Urinary bladder (tissue), 4 donors: ENCODE measurements at places on chromosomes 16 and 17. TPM values are rescaled to one million over a fixed set of nuclear protein-coding genes. Genes with fewer than 3 reads are reported as not detected.

The NGFR gene
- 18.4 TPM for polyA plus RNA-seq

DNA sequence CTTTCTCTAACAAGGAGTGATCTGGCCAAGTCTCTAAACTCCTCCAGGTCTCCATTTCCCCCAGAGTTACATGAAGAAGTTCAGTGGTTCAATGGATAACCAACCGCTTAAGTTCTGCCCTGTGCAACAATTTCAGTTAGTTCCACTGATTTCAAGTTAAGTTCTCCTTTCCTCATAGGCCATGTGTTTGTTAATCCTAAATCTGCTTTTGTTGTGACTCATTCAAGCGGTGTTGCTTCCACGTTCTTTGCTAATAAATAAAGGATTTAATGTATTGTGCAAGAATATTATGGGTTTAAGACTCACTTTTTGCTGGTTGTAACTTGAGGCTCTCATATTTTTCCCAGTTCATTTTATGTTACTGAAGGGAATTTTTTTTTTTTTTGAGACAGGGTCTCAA lies 36.3 kb downstream of the GNA13 start:
- DNase-seq, result no peak

The IRF8 gene
- polyA plus RNA-seq, result 7.3 TPM

The FAM171A2 gene
- polyA plus RNA-seq, result 0.84 TPM

The FBXO39 gene
- 0.56 TPM for polyA plus RNA-seq

The ALDH3A1 gene
- polyA plus RNA-seq, result 5.3 TPM

GRCh38 chr16:30457256-30457655 lies 11.6 kb upstream of the SEPHS2 start:
- DNase-seq, result no peak

The KRTAP4-6 gene
- not detected for polyA plus RNA-seq

DNA sequence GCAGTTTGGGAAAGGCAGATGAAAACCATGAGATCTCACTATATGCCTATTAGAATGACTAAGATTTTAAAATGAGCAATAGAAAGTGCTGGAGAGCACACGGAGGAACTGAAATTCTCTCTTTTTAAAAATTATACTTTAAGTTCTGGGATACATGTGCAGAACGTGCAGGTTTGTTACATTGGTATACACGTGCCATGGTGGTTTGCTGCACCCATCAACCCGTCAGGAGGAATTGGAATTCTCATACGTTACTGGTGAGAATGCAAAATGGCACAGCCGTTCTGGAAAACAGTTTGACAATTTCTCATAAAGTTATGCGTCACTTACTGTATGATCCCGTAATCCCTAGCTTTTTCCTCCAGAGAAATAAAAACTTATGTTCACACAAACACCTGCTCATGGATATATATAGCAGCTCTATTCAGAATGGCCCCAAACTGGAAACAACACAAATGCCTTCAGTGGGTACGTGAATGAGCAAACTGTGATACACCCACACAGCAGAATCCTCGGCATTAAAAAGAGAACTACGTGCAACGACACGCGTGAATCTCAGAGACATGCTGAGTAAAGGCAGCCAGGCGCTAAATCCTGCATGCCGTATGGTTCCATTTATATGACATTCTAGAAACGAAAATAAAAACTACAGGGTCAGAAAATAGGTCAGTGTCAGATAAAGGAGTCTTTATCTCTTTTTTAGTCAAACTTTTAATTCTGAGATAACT lies 11.8 kb downstream of the PIK3R6 start:
- DNase-seq, result no peak

DNA sequence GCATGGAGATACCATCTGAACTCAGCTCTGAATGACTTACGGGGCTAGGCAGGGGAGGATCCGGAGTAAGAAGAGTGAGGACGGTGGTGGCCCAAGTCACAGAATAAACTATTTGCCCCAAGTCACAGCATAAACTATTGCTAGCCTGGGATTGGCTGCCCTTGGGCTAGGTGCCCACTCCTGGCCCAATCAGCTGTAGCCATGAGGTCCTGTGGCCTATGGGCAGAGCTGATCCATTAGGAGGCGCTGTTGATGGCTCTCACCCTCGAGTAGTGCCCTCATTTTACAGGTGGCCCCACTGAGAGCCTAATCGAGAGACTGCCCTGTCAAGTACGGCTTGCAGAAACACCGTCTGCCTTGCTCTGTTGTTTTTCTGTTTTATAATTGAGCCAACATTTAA lies 62.3 kb upstream of the ZNF423 start:
- DNase-seq, result no peak

The RPGRIP1L gene
- polyA plus RNA-seq, result 2.6 TPM

DNA sequence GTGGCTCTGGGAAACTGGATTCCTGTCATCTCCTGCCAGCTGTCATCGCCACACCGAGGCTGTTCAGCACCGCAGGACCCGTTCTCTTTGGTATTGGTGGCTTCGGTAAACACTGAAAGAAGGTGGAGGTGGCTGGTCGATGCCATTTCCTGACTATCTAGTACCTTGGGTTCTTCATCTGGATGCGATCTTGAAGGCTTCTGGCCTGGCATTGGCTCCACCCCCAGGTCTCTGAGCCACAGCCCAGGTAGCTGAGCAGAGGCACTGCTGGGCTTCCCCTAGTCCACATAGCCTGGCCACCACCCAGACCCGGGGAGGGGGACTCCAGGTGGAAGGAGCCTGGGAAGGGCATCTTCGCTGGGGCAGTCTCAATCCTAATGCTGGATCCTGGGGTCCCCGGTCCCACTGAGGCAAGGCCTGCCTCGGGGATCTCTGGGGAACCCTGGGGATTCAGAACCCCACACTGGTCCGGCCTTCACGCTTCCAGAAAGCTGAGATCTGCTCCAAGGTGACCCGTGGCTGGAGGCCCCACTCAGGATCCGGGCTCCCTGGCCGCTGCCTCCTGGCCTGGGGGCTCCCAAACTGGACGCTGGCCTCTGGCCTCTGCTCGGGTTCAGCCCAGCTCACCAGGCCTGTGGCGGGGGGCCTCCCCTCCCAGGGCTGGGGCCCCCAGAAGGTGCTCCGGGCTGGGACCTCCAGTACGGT lies 1.8 kb downstream of the C16orf54 start:
- no peak for DNase-seq

DNA sequence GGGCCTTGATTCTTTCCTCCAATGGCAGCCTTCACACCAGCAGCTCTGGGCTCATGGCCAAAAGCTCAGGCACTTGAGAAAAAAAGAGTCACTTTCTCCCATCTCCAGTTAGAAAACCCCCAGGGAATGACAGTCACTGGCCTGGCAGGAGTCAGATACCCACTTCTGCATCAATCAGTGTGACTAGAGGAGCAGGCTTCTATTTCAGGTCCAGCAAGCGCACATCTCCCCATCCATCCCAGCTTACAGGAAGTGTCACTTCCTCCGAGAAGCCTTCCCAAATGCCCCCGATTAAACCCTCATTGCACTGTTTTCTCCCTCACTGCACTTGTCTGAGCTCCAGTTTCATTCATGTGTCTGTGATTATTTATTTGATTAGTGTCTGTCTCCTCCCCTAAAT lies 30.4 kb upstream of the CCL1 start:
- DNase-seq, result no peak

The TLCD3B gene
- 0.22 TPM for polyA plus RNA-seq

DNA sequence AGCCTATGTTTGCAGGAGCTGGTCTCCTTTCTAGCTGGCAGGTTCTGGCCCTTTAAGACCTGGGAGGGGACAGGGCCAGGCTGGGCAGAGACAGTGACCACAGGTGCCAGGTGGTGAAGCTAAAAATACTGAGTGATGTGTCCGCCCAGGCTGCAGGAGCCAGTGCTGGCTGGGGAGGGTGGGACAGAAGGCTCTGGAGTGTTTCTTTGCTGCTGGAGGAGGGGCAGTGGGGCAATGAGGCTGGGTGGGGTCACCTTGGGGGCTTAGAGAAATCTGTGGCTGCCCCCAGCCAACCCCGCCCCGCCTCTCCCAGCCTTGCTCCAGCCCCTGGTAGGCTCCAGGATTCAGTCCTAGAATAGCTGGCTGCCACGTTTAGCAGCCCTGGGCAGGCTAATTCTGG lies 30.4 kb upstream of the SBK1 start:
- no peak for DNase-seq

DNA sequence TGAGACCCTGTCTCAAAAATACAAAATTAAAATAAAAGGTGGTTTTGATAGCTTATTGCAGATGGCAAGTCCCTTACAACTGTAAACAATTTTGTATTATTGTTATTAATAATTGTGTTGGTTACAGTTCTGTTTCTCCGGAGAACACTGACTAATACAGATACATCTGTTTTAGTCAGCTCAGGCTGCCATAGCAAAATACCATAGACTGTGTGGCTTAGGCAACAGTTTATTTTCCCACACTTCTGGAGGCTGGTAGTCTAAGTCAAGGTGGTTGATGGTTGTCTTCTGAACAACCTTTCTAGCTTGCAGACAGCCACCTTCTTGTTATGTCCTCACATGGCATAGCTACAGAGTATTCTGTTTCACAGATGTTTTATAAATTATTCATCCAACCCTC lies 14.2 kb upstream of the IL21R start:
- no peak for DNase-seq

DNA sequence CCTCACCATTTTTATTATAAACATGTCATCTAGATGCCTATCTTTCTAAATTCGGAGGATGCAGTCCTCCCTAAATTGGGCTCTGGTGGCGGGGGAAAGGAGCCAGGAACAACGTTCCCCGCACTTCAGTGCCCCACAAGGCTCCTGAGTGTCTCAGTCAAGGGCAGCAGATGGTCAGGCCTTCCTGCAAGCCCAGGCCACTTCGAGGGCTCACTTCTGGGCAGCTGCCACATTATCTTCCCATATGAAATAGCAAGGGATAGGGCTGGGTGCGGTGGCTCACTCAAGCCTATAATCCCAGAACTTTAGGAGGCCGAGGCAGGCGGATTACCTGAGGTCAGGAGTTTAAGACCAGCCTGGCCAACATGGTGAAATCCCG lies 32.3 kb downstream of the FBXO31 start:
- DNase-seq, result no peak

DNA sequence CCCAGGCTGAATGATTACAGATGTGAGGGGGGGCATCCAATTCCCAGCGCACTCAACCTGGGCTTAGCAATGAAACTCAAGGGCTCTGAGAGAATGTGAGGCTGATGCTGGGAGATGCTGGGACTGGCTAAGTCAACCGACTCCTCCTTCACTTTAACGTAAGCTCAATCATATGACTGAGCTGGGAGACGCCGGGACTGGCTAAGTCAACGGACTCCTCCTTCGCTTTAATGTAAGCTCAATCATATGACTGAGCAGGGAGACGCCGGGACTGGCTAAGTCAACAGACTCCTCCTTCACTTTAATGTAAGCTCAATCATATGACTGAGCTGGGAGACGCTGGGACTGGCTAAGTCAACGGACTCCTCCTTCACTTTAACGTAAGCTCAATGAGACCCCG lies 179.4 kb downstream of the VPS53 start:
- no peak for DNase-seq

DNA sequence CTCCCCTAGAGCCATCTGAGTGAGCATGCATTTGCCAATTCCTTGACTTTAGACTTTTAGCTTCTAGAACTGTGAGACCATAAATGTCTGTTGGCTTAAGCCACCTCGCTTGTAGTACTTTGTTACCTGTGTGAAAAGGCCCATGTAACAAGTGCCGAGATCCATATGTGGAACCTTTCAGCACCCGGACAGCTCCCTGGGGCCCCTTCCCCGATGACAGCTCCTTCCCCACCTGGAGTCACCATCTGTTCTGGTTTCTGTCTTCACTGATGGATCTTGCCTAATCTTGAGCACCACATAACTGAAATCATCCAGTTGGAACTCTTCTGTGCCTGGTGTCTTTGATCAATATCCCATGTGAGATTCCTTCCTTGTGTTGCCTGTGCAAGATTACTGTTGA lies 78.9 kb upstream of the EEF2KMT start:
- DNase-seq, result no peak

The FNDC8 gene
- 0.05 TPM for polyA plus RNA-seq

- DNase-seq, result no peak
Observed at GRCh38 chr16:66695471-66695934, 1.0 kb downstream of the CMTM4 start.

GRCh38 chr17:61081959-61082358 lies 317.7 kb upstream of the TBX2 start:
- no peak for DNase-seq

DNA sequence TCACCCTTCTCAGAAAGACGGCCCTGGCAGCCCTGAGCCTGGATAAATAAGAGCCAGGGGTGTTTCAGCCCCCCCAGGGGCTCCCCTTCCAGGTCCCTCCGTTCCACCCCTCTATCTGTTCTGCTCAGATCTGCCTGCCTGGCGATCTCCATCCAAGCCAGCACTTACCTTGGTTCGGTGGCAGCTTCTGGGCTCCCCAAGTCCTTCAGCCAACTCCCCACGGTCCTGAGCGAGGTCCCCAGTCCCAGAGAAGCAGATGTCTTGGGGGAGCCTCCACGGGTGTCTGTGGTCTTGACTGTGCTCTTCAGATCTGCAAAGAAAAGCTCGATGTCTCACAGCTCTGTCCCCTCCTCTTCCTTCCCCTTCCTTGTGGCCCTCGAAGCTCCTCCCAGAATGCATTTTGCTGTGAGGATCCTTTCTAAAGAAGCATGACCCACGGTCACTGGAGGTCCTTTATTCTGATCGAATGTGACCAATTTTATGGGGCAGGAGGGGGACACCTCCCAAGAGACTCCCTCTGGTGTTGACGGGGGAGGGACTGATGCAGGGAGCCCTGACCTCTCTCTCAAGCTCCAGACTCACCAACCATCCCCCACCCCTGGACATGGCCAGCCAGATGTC lies at the start of gene PIK3R6:
Gene PIK3R6, minus strand, starts transcription at position 314 of the 621 bp plus-strand sequence. CDS start 17,880 bp downstream, outside the sequence.
- no peak for DNase-seq

- peak; percentile 53 for DNase-seq
Observed at GRCh38 chr16:87062569-87063442, 254.4 kb downstream of the C16orf95 start.

The OSGIN1 gene
- polyA plus RNA-seq, result 11.9 TPM

The MT1F gene
- polyA plus RNA-seq, result 10.3 TPM

The CD79B gene
- 7.2 TPM for polyA plus RNA-seq

DNA sequence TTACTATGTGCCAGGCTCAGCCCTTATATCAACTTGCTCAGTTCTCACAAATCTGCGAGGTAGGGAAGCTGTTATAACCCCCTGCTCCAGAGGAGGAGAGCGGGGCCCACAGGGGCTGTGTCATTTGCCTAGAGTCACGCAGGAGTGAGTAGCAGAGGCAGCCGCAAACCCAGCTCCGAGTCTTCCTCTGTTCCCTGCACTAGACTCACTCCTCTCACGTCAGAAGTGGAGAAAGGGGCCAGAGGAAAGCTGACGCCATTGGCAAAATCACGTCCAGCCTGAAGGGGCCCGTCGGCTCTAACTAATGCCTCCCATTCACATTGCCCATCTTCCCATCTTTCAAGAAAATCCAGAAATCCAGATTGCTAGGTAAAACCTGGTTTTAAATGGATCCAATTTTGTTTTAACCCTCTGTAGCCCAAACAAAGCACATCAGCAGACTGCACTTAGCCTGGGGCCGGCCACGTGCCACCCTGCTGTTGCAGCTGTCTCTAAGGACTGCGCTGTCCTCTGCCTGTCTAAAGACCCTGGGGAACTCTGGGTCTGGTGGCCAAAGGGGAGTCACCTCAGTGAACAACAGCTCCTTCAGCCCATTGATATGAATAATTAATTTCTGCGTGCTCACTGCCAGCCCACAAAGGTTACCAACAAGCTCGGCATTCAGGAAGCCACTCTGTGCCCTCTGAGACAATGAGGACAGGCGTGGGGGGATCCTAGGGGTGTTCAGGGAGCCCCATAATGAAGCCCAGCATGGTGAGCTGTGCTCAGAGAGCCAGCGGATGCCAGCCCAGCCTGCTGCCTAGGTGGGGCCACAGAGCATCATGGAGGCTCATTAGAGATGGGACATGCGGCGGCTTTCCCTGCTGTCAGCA lies 36.7 kb upstream of the ABR start:
- no peak for DNase-seq
